Fibroblast of skin of back (primary cell): ENCODE measurements at places on chromosomes 13 and 19.

DNA sequence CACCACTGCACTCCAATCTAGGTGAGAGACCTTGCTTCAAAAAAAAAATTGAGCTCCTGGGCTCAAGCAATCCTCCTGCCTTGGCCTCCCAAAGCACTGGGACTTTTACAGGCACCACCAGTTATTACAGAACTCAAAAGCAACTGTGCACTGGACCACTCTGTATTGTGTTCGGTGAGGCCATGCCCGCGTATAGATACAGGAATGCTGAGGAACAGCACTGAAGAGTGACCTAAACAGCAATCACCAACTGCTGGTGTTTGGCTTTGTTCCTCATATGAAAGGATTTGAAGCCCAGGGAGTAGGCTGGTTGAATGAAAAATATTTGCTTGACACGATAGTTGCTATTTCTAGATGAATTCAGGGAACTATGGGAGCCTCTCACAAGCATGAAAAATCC lies 29.5 kb downstream of the SLC25A30 start:
- no peak for DNase-seq

DNA sequence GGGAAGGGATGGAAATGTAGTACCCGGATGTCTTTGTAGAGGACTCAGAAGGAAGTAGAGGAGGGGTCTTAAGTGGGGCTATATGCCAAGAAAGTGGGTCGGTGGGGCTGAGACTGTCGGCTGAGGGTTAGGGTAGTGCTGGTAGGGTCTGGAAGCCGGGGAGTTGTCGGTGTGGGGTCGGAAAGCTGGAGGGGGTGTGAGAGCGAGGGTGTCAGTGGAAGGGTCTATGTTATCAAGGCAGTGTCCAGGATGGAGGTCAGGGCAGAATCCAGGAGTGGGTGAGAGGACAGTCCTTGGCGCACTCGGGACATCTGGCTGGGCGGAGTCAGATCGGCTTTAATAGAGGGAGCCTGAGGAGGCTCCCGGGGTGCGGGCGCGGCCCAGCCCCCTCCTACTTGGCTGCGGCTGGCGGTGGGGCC lies 1.7 kb downstream of the HSPB6 start:
- DNase-seq: no peak

DNA sequence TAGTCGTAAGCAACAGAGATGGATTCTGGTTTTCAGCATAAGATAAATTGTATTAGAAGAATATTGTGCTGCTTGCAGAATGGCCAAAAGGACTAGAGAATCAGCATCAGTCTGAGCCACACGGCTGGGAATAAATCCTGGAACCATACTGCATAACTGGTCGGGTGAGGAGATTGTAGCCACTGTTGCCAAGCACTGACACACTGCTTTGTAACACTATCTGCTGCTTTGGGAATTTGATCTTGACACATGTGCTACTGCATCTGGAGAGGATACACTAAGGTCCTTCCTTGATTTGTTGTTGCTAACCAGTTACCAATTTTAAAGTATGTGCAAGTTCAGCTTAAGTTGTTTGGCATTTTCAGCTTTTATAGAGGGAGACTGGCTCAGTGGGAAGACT lies 1.9 kb downstream of the HNRNPA1L2 start:
- no peak for DNase-seq

GRCh38 chr19:31167690-31168089 lies 181.5 kb downstream of the TSHZ3 start:
- no peak for DNase-seq

- DNase-seq: no peak
Measured at GRCh38 chr19:45395821-45396617, 8.8 kb downstream of the PPP1R13L start.

DNA sequence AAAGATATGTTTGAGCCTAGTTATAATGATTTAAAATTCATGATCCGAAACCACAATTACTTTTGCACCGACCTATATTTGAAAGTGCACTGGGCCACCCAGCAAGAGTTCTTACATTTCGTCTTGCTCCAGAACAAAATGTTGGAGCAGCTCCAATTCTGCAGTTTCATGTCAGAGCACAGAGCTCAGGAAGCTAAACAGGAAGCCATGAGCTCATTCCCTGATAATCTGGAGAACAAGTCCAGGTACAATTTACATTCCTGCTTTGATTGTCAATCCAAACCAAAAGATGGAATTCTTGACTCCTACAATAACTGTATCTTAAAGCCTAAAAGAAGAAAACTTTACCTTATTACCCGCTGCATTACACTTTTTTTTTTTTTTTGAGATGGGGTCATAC lies 131.8 kb downstream of the KCTD12 start:
- peak; percentile 14 for DNase-seq
